Activated T-cell treated with anti-CD3 and anti-CD28 coated beads for 4 hours (primary cell): ENCODE measurements at places on chromosomes 6 and 20.

DNA sequence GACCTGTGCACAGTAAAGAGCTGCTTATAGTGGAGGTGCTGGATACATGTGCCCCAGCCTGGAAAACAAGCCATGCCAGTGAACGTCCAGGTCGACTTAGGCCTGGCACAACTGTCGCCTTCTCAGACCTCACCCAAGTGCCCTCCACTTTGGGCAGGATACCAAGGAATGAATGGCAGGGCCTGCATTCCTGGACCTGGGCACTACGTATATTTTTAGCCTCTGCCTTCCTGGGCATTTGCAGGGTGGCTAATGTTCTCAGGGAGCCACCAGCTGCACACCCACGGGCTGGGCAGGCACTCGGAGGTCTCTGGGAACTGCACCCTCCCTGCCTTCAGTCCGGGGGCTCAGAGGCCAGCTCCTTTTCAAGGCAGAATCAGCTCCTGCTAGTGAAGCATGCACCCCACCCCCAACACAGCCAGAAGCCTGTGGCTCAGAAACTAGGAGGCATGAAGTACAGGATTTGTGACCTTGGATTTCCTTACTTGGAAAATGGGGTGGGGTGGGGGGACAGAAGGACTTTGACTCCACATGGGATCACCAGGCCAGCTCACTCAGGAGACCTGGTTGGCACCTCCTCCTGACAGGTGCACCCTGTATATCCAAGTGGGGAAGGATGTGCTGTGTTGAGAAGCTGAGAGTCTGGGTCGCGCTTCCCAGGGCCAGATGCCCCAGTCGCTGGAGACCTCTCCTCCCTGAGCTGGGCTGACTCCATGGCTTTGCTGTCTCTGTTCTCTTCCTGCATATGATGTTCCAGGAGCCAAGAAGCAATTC, 2.5 kb upstream of the LSM14B start:
- no peak for DNase-seq

DNA sequence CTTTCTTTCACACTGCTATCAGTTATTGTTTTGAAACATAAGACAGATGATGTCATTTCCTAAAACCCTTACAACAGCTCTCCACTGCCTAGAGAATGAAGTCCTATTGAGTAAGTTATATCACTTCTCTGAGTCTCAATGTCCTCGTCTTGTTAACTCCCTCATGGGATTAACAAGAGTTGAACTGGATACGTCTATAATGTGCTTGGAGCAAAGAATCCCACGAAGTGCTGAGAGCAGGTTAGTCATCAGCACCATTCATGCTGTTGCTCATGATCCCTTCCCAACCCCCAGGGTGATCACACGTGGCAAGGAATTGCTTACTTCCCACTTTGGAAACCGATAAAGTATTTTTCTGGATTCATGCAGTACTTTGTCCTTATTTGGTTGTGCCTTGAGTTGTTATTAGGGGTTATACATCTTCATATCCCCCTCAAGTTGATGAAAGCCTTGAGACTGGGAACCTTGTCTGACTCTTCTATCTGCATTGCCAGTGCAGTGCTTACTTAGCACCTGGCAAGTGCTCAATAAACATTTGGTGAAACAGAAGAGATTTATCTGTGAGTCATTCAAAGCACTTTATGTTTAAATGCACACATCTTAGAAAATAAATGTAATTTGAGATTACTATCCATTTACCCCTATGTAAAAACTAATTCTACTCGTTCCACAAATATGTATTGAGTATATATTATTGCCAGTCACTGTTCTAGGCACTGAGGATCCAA, 487.5 kb downstream of the EPM2A start:
- DNase-seq, result no peak

GRCh38 chr6:149545258-149545753, 537 bp downstream of the PPIL4 start:
- DNase-seq, result peak; percentile 40

GRCh38 chr6:130320908-130321307, 44.9 kb upstream of the TMEM200A start:
- DNase-seq, result no peak

GRCh38 chr20:37649017-37649416, 44.8 kb upstream of the CTNNBL1 start:
- DNase-seq, result no peak

DNA sequence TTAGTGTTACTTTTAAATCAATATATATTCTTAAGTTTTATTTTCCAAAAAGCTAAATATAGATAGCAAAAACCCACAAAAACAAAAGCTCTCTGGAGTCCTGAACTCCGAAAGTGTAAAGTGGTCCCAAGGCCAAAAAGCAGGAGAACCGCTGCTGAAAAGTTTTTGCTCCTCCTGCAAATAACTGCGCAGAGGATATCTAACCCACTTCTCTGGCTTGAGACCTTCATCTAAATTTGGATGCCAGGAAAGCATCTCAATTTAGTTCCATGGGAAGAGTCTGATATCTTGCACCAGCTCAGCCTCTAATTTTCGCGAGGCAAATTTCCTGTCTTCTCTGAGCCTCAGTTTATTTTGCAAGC, 523 bp downstream of the MRPS10 start:
- DNase-seq, result no peak

GRCh38 chr6:43200541-43200940, 18.5 kb downstream of the CUL9 start:
- no peak for DNase-seq
